ENCODE measurements at places on chromosomes 1 and 21.

GRCh38 chr21:16676391-16676790 is 836.5 kb upstream of the CXADR start:
- no peak for DNase-seq

DNA sequence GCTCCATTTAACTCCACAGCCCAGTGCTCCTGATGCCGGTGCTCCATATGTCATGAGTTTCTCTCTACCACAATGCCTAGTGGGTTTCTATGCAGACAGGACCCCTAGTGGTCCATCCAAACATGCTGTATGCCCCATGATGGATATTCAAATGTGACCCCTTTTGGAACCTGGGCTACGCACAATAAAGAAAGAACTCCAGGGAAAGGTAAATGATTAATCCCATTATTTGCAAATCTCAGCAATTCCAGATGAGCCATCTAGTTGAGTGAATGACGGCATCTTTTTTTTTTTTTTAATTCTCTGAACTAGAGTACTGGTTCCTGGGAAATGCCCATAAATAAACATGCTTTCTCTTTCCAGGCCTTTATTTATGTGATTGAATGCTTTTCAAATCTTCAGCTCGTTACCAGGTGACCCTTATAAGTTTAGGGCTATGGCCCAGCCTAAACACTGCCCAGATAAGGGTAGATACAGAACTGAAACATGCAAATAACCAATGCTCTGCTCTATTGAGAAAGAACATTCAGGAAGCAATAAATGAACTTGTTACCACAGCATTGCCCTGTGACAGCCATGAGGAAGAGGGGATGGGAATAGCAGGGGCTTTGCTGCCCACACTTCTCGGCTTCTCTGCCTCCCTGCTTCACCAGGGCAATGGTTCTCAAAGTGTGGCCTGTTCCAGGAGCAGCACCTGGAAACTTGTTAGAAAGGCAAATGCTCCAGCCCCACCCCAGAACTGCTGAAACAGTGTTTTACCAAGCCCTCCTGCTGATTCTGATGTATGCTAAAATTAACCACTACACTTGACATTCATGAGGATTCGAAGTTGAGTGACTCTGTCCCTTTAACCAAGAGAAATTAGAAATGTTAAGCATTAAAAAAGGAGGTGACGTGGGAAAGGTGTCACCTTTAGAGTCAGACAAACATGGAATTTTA is 151.7 kb downstream of the SEC16B start:
- DNase-seq, result no peak

GRCh38 chr1:108830119-108831008 is 26.5 kb downstream of the AKNAD1 start:
- no peak for DNase-seq

DNA sequence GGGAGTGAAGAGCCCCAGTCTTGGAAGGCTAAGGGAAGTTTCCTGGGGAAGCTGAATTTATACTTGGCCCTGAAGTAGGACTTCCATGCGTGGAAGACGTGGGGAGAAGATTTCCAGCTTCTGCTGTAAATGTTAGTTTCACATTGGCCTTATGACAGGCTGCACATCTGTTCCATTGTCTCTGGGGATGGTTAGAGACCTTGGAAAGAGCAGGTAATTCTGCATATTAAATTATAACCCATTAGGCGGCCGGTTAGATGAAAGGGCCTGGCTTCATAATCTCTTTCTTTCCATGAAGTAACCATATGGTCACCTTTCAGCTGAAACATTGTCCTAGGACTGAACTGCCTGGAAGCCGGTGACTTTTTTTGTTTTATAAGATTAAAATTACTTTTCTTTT is 37.5 kb downstream of the DPT start:
- DNase-seq, result no peak

GRCh38 chr21:28936036-28936435 is 56.6 kb downstream of the LTN1 start:
- DNase-seq, result no peak

GRCh38 chr1:61851849-61852669 is 109.8 kb downstream of the PATJ start:
- DNase-seq, result no peak

DNA sequence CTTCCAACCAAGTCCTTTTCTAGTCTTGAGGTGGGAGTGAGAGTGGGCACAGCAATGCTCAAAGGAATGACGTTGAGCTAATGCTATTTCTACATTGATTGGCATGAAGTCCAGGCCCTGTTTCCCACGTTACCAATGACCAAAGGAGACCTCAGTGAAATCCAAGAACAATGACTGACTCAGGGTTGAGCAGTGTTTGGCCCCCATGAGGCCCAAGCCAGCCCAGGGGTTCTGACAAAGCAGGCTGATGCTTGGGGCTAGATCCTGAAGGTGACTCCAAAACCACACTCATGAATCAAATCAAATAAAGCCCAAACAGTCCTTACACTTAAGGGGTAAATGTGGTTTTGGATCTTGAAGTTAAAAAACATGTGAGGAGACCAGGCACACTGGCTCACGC is 278.5 kb upstream of the GJB5 start:
- no peak for DNase-seq

DNA sequence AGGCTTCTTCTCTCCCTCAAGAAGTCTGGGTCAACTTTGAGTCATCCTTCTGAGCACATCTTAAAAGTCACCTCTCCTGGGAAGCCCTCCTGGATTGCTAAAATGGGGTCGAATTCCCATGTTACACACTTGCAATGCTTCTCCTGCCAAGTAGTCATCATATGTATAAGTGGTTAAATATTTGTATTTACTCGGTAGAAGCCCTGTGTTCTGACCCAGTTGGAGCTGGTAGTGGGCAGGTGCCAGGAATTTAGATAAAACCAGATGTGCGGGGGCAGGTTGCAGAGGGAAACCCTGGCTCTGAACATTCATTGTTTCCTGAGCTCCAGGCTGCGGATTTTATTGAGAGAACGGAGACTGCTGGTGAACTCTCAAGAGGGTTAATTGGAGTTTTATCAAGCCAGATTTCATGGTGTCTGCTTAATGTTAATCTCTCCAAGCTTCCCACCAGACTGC is 52.8 kb upstream of the RPL11 start:
- DNase-seq, result no peak

DNA sequence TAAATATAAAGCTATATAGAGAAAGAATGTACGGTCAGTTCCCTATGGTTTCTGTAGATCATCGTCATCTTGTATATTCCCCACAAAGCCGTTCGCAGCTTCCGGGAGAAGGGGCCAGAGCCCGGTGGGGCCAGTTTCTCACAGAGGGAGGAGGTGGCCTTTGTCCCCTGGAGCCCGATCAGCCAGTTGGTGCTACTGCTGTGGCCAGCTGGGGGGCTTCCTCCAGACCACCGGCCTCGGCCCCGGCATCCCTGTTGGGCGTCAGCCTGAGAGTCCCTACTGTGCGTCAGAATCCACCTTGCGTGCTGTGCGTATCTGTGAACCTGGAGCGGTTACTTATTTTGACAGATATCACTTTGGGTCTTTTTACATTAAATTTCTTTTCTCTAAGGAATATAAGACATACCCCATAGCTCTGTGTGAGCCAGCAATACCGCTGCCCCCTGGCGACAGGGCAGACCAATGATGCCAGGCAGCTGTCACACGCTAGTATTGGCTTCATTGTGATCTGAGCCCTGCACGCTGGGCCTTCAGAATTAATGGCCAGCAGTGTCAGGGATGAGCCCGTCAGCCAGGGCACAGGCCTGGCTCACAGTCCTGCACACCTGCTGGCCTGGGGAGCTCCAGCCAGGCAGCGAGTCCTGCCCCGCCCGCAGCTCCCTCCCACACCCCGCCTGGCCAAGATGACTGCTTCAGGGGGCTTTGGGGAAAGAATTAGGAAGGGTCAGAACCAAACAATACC is 145.9 kb downstream of the PGBD5 start:
- no peak for DNase-seq

GRCh38 chr1:20589331-20590278 is 708 bp downstream of the CDA start:
- DNase-seq, result no peak

Measured in activated T-helper 1 cell treated with anti-CD3 and anti-CD28 coated beads, Interleukin-2, amount 50 U/mL, for 16 hours (primary cell).